NCI-H1436 treated with DMSO at 0.1 percent for 48 hours (cell line): ENCODE measurements at places on chromosomes 3 and 15.

- DNase-seq: no peak
These were observed 634 bp downstream of the STAG1 start for GRCh38 chr3:136751316-136752171.

GRCh38 chr3:186003610-186004009 is 65.8 kb upstream of the TRA2B start:
- no peak for DNase-seq

GRCh38 chr15:65066001-65066634 is 1.7 kb downstream of the RASL12 start:
- DNase-seq: no peak

DNA sequence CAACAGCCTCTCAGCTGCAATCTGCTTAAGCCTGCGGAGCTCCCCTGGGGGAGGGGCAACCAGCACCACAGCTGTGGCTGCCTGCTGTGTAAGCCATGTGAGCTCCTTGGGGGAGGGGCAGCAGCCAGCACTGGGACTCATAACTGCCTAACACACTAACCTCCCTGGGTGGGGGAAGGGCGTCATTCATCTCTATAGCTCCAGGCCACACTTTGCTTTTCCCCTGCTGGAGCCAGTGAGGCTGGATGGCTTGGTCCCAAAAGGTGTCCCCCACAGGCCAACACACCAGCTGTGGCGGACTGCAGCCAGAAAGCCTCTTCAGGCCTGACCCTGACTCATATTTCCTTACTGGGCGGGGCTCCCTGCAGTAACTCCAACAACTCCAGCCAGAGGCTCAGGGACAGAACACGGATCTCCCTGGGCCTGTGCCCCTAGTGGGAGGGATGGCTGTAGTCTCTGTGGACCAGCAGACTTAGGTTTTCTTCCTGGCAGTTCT is 129.8 kb downstream of the PPM1L start:
- DNase-seq: peak; percentile 19

DNA sequence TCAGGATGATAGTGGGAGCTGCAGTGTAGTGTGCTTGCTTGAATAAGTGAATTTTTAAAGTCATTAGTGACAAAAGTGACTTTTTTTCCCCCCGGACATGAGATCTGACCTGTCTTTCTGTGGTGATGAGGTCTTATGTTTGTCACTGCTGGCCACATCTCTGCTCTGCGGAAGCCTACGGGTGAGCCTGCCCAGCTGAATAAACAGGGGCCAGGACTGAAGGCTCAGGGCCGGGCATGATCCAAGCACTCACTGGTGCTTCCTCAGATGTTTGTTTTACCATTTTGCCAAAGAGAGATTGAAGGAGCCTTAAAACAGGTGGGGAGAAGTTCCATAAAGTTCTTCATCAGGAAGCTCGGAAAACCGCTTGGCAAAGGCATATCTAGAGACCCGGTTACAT is 35.0 kb downstream of the RPL39L start:
- DNase-seq: no peak

DNA sequence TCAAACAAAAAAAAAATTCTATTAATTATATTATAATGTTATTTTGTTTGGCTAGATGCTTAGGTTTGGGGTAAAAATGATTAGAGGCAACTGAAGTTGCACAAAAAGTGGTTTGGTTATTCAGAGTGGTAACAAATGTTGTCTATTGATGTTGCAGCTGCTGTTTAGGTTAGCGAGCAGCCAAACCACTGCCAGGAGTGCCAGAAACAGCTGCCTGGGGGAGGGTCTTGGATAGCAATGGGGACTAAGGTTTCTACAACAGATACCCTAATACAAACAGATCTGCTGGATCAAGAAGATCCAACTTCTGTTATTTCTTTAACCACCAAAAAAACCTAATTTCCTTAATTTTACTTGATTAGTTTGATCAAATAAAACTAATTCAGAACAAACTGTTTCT is 26.6 kb downstream of the BTLA start:
- no peak for DNase-seq

GRCh38 chr3:143092191-143092590 is 27.4 kb upstream of the CHST2 start:
- no peak for DNase-seq

DNA sequence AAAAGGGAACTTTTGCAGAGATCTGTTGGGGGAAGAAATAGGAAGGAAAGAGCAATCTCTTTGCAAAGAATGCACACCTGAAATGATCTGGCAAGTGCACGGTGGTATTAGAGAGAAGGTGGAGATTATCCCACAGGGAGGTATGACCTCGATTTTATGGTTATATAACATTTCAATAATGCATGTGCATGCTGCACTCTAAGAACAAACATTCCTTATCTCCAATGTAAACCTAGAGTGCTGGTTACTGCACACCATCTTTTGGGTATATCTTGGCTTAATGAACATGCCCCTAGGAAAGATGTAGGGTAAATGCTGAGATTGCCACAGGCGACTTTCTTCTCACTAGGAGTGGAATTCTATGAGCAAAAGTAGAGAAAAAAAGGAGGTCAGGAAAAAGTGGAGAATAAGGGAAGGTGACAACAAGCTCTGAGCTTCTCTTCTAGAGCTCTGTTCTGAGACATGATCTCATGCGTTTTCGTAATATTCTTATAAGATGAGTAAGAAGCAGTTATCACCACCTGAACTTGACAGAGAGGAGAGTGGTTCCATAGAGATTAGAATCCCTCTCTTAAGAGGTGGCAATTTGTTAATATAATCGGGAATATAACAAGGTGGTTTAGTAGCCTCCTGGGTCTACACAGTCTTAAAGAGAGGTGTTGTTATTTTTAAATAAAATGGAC is 117.5 kb upstream of the TMC3 start:
- DNase-seq: no peak

DNA sequence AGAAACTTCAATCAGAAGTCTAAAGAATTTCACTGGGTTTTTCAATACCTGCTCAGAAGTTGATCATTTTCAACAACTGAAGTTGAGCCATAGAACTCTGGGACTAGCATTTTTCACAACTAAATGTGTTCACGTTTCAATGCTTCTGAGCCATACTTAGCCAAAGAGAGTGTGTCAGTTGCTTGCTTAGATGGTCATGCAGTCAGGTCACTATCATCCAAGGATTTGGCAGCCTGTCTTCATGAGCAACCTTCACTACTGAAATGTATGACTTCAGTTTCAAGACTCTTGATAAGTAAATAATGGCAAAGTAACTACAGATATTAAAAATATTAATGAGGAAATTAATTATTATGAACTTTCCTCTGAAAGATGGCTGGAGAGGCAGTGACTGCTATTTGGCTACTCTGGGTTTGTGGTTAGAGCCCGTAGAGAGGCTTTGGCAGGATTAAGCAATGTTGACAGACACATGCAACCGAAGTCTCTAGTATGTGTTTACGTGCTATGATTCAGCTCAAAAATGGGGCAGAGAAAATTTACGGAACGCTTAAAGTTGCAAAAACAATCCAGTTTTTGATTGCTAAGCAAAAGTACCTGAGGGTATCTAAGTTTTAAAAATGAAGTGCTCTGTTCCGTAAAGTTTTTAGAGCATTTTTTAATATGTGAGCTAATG is 133.8 kb downstream of the GMNC start:
- no peak for DNase-seq

- DNase-seq: no peak
These were observed 58.0 kb downstream of the CHAC1 start for GRCh38 chr15:41011055-41011815.

- DNase-seq: no peak
These were observed 1.5 kb upstream of the RBM15B start for GRCh38 chr3:51389423-51390183.

DNA sequence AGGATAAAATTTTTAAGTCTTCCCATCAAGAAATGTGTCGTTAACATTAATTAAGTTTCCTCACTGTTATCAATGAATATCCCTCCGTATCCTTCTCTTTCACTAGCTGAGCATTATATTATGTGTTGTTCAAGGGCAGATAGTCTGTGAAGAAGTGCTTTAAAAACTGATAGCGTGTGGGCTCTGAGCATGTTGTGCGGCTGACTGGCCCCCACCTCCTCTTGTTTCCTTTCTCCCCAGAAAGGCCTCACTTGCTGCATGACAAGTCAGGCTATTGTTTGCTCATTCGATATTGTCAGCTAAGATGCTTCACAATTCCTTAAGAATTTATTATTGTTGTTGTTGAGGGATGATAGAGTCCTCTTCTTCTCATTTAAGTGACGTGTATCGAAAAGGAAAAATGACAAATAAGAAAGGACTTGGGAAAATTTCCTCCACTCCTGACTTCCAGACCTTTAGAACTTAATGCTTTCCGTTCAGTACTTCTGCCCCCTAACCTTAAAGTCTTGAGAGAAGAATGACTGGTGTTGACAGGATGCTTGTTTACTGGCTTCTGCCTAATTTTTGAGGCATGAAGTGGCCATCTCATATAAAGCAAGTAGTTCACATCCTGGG is 298.3 kb downstream of the LPP start:
- DNase-seq: no peak

GRCh38 chr3:143563786-143564185 is 284.5 kb downstream of the SLC9A9 start:
- DNase-seq: no peak

DNA sequence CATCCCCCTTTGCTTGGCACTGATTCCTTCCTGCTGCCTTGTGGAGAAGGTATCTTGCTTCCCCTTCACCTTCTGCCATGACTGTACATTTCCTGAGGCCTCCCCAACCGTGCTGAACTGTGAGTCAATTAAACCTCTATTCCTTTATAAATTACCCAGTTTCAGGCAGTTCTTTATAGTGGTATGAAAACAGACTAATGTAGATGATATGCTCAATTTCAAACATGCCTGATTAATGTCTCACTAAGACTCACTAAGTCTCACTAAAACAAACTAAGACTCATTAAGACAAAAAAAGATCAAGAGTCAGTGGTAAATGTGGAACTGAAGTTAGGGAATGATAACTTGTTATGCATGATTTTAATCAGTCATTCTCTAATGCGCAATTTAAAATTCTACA is 606.6 kb downstream of the RBMS3 start:
- DNase-seq: no peak

DNA sequence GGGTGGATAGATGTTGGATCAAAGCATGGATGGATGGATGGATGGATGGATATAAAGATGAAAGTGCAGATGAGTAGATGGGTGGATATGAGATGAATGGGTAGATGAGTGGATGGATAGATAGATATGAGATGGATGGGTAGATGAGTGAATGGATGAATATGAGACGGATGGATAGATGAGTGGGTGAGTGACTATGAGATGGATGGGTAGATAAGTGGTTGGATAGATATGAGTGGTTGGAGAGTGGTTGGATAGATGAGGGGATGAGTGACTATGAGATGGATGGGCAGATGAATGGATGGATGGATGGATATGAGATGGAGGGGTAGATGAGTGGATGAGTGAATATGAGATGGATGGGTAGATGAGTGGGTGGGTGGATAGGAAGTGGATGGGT is 204.6 kb upstream of the TLE3 start:
- no peak for DNase-seq
